GOT3 (cell line): ENCODE measurements at places on chromosomes 7 and 10.

GRCh38 chr10:32680803-32681557, 235.0 kb downstream of the CCDC7 start:
- DNase-seq: no peak

DNA sequence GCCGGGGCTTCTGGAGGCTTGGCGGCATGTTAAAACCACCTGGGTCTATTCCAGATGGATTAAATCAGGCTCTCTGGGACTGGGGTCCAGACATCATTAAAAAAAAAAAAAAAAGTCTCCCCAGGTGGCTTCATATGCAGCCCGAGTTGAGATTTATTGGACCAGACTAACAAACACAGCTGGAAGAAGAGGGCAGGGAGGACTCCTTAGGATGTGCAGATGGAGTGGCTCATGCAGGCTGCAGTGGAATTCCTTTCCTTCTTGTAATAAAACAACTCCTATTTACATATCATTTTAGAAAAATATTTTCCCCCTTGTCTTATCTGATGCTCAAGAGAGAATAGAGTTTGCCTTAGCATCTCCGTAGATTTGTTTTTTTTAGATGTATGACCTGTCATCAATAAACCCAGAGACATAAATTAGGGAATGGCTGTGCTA, 238.1 kb downstream of the CAMK1D start:
- no peak for DNase-seq

DNA sequence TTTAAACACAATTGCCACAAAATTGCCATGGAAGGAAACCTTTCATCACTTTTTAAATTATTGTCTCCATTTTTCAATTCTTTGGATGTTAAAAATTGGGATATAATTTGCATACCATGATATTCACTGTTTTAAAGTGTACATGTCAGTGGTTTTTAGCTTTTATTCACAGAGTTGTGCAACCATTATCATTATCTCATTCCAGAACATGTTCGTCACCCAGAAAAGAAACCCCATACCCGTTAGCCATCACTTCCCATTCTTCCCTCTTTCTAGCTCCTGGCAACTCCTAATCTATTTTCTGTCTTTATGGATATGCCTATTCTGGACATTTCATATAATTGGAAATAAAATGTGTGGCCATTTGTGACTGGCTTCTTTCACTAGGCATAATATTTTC, 260.3 kb upstream of the FERD3L start:
- no peak for DNase-seq

DNA sequence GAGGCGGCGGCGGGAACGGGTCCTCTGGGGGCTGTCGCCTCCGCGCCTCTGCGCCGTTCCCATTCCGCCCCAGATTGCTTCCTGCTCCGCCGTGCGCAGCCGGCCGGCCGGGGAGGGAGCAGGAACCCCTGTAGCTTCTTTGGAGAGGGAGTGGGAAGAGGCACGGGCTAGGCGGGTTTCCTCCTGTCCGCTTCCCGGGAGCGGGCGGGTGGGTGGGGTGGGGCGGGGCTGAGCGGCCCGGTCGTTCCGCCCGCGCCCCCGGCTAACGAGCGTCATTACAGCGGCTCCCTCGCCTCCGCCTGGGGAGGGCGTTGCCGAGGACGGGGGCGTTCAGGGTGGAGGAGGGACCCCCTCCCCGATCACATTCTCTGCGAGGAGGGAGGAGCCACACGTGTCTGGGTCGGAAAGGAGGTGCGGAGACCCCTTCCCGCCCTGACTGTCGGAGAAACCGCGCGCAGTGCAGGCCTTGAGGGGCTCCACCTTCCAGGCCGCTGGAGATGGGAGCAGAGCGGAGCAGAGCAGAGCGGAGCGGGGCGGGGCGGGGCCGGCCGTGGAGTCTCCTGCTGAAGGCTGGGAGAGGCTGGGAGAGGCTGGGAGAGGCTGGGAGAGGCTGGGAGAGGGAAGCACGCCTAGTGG, 39.7 kb downstream of the AGAP3 start:
- no peak for DNase-seq

DNA sequence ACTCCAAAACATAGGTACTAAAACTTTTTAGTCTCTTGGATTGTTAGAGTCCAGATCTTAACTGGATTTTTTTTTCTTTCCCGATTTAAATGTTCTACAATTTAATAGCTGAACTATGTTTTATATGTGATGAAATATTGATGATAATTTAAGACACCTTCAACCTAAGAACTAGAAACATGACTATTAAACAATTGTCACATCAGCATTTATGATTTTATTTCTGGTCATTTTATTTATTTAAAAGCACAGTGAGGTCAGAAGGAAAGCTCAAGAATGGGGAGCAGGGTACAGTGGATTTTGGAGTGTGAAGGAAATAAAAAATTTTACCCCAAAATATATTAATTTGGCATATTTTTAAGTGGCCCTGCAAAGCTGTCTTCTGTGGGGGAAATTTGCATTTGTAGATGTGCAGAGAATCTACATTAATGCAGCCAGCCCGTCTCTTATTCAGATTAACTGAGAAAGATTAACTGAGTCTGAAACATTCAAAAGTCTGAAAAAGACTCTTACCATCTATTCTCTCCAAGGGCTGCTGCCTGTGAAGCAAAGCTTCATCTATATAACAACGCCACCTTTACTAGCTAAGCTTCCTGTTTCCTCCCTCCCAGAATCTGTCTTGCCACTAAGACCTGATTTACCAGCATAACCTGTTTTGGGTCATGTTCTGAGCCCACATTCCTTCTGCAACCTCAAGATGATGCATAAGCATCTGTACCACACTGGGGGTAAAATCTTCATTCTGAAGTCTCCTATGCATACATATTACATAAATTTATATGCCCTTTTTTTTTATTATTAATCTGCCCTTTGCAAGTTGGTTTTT, 86.4 kb downstream of the TMEM106B start:
- no peak for DNase-seq

DNA sequence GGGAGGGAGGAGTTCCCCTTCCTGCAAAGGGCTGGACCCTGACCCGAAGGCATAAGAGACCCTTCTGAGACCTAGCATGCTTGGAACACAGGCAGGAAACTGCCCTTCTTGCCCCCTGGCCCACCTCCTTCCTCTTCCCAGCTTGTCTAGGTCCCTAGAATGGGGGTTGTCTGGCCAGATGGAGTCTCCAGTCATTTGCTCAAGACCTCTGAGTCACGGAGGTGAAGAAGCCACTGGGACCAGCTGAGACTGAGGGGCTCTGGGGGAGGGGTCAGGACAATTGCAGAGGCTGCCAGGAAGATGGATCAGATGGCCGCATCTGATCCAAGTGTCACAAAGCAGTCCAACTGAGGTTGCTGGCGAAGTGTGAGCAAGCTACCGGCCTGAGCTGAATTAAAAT, 46.2 kb downstream of the COL13A1 start:
- no peak for DNase-seq

DNA sequence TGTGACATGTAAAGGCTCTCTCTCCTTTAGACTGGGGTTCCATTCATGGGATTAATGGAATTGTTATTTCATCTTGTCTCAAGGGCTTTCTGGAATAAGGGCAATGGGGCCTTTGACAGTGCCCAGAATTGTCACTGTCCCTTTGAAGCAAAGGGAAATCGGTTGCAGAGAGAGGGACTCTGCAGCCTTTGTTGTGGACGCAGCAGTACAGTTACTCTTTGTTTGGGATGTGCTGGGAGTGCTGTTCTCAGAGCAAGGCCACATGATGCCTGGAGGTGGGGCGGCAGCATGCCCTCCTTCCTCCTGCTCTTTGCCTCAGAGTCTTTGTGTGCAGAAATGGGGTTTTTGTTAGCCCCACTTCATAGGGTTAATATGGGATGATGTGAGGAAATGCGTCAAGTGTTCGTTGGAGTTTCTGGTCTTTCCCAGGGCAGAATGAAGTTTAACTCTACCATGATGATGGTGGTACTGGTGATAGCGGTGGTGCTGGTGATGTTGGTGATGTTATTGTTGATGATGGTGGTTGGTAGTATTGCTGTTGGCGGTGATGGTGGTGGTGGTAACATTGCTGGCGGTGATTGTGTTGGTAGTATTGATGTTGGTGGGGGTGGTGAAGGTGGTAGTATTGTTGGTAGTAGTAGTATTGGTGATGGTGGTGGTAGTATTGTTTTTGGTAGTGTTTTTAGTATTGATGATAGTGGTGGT, 45.3 kb downstream of the DOCK1 start:
- DNase-seq: no peak

GRCh38 chr10:3068968-3069737, 1.8 kb downstream of the PFKP start:
- DNase-seq: no peak

GRCh38 chr10:28991333-28992270, 297.3 kb upstream of the LYZL1 start:
- DNase-seq: no peak

DNA sequence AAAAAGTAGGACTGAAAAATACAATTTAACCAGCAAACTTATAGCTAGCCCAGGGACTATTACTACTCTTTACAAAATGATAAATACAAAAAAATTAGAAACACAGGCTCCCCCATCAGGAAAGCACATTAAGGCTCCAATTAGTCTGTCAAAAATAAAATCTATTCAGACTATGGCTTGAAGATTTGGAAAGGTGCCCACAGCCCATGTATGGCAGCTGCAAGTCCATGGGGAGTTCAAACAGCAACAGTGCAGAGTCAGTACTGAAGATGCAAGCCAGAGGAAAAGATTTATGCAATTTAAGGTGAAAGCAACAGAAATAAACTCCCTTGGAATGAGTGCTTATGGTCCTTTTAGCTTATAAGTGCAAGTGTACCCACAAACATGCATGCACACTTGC, 29.7 kb downstream of the IMMP2L start:
- no peak for DNase-seq

- no peak for DNase-seq
Observed at GRCh38 chr10:79137300-79137756, 68.6 kb downstream of the ZMIZ1 start.

DNA sequence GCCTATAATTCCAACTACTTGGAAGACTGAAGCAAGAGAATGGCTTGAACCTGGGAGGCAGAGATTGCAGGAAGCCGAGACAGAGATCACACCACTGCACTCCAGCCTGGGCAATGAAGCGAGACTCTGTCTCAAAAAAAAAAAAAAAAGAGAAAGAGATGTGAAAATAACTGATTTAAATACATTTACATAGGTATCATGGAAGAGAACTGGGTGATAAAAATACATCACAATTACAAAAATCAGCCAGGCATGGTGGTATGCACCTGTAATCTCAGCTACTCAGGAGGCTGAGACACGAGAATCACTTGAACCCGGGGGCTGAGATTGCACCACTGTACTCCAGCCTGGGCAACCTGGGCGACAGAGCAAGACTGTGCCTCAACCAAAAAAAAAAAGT, 19.8 kb downstream of the NANOS1 start:
- no peak for DNase-seq

- DNase-seq: no peak
Observed at GRCh38 chr7:69645683-69646082, 47.4 kb downstream of the AUTS2 start.

GRCh38 chr7:148856891-148857290, 27.2 kb downstream of the EZH2 start:
- no peak for DNase-seq

DNA sequence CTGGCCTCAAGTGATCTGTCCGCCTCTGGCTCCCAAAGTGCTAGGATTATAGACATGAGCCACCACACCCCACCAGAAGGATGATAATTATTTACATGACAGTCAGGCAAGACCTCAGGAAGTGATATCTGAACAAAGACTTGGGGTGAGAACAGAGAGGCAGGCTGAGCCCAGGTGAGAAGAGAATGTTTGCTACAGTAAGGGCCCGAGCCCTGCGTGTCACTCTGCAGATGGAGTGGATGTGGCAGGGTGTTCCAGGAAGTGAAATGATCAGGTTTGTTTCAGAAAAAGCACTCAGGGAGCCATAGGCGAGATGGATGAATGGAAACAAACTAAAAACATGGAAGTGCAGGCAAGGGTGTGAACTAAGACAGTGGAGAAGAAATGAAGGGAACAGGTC, 22.2 kb downstream of the SFMBT2 start:
- DNase-seq: no peak

DNA sequence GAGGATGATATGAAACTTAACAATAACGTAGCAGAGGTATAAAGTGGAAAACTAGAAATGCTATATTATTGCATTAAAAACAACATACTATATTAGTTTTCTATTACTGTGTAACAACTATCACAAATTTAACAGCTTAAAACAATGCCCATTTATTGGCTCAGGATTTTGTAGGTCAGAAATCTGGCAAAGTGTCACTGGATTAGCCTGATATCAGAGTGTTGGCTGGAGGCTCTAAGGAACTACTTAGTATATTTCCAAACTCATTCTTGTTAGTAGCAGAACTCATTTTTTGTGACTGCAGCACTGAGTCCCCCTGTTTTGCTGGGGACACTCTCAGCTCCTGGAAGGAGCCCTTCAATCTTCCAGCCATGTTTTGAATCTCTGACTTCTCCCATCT, 306.8 kb downstream of the ETV1 start:
- DNase-seq: no peak

GRCh38 chr7:119826547-119826946, 446.4 kb upstream of the KCND2 start:
- no peak for DNase-seq

GRCh38 chr10:112949143-112949823, 764 bp upstream of the TCF7L2 start:
- DNase-seq: no peak

- no peak for DNase-seq
Observed at GRCh38 chr7:115127399-115128021, 205.6 kb downstream of the MDFIC start.

DNA sequence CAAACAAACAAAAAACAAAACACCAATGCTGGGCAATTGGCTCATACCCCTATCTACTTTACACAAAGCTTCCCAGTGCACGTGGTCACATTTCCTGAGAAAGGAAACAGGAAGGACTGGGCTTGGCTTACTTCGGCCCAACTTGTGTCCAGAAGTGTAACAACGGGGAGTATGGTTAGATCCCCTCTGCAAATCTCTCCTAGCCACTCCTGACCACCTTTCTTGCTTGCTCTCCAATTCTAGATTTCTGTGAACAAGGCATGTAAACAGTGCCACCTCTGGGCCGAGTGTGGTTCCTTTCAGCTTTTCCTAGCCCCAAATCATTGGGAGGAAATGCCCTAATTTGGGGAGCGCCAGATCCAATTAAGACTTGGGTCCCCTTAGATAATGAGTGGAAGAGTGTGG, 21.0 kb upstream of the FRAT2 start:
- no peak for DNase-seq

- DNase-seq: no peak
Observed at GRCh38 chr7:35761871-35762677, 38.8 kb upstream of the SEPTIN7 start.
